Muscle of arm (tissue), 14 donors: ENCODE measurements at places on chromosomes 11 and 22. TPM values are rescaled to one million over a fixed set of nuclear protein-coding genes. Genes with fewer than 3 reads are reported as not detected.

PAK1 gene
- polyA plus RNA-seq: 92.4 TPM

ARCN1 gene
- 163 TPM for polyA plus RNA-seq

APOBEC3H gene
- not detected for polyA plus RNA-seq

BUD13 gene
- 20.3 TPM for polyA plus RNA-seq

USP28 gene
- 102 TPM for polyA plus RNA-seq

MPZL2 gene
- 2.0 TPM for polyA plus RNA-seq

HSPA8 gene
- polyA plus RNA-seq: 1,640 TPM

HEPHL1 gene
- 0.03 TPM for polyA plus RNA-seq

CARS1 gene
- 21.0 TPM for polyA plus RNA-seq

ALDH3B2 gene
- polyA plus RNA-seq: not detected

CCDC157 gene
- polyA plus RNA-seq: 1.1 TPM

KLHL22 gene
- 32.5 TPM for polyA plus RNA-seq

RAC2 gene
- not detected for polyA plus RNA-seq

IFITM1 gene
- 11.3 TPM for polyA plus RNA-seq

CATSPERZ gene
- not detected for polyA plus RNA-seq

KCNJ1 gene
- polyA plus RNA-seq: 0.48 TPM

PHETA2 gene
- 28.7 TPM for polyA plus RNA-seq

SORL1 gene
- 3.0 TPM for polyA plus RNA-seq

SMIM35 gene
- not detected for polyA plus RNA-seq

SNX32 gene
- 0.93 TPM for polyA plus RNA-seq

DKK3 gene
- polyA plus RNA-seq: 84.0 TPM

SCN3B gene
- polyA plus RNA-seq: 52.1 TPM

ELP4 gene
- polyA plus RNA-seq: 17.6 TPM

SLC22A6 gene
- 0.27 TPM for polyA plus RNA-seq

CEND1 gene
- not detected for polyA plus RNA-seq

CCDC15 gene
- 5.3 TPM for polyA plus RNA-seq

STARD10 gene
- 48.6 TPM for polyA plus RNA-seq

TRPC6 gene
- polyA plus RNA-seq: 14.9 TPM

CNTF gene
- polyA plus RNA-seq: 0.64 TPM

TMEM132A gene
- 25.4 TPM for polyA plus RNA-seq

GDPD4 gene
- polyA plus RNA-seq: 0.29 TPM

CHRNA10 gene
- polyA plus RNA-seq: 6.3 TPM

SLC16A8 gene
- polyA plus RNA-seq: 2.6 TPM

TECTA gene
- polyA plus RNA-seq: 2.2 TPM

OR2AT4 gene
- not detected for polyA plus RNA-seq

CABP7 gene
- polyA plus RNA-seq: not detected

P2RX6 gene
- 11.3 TPM for polyA plus RNA-seq

GLYAT gene
- polyA plus RNA-seq: not detected

LARGE1 gene
- 9.9 TPM for polyA plus RNA-seq
